ENCODE measurements at places on chromosomes 5 and 9.

GRCh38 chr5:54518818-54519508, 1.4 kb downstream of the SNX18 start:
- no peak for DNase-seq

- DNase-seq, result no peak
These were observed 80.7 kb upstream of the TNFAIP8 start for GRCh38 chr5:119275146-119275545.

GRCh38 chr5:94911276-94911675, 292.8 kb downstream of the SLF1 start:
- no peak for DNase-seq

DNA sequence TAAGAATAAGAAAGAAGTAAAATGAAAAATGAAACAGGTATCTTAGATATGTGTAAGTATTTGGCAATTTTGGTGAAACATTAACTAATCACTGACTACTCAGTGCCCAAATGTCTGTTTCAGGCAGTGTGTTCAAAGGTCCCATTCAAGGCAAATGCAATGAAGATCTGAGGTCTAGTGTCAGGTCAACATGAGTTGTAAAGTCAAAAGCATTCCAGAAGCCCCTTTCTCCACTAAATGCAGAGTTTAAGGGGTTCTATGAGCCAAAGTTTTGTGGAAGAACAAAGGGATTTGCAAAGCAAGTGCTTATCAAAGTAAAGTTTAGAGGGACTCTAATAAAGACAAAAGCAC, 71.0 kb upstream of the GPBP1 start:
- no peak for DNase-seq

DNA sequence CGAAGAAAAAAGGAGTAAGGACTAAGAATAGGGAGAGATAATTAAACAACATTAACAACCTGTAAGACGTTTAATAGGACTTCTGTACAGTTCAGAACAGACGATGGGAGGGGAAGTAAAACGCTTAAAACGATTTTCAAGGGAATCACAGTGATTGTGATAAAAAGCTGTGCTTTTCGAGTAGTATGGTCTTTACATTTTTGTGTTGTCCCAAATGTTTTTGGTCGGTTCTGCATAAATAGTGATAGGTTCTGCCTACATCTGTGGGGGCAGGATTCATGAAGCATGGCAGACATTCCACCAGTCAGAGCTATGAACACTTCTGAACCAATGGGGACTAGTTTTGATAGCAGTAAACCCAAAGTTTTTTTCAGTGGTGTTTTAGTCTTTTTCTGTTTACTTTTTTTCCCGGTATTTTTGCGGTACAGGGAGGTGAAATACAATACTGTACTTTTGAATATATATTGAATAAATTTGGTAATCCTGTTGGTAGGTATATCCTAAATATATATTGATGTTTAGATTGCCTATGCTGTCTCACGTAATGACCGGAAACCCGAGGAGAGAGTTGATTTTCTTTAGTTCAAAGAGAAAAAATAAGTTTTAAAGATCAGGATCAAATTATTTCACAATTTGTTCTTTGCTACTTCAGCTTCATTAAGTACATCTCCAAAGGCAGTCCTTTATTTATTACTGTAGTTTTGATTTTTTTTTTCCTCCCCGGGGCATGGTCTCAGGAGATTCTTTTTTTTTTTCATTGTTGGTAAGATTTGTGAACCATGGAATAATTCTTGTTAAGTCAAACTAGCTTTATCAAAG, 1.3 kb downstream of the ERBIN start:
- DNase-seq, result no peak

All from stimulated activated CD8-positive, alpha-beta memory T cell treated with anti-CD3 and anti-CD28 coated beads, Interleukin-15, amount 100 ng/mL, for 24 hours (primary cell).